ENCODE measurements at places on chromosomes 4 and X.

- DNase-seq = no peak
Observed at GRCh38 chr4:120158841-120159463, 92.3 kb upstream of the MAD2L1 start.

GRCh38 chrX:43646800-43647199 lies 9.3 kb upstream of the MAOA start:
- DNase-seq = peak; percentile 51

DNA sequence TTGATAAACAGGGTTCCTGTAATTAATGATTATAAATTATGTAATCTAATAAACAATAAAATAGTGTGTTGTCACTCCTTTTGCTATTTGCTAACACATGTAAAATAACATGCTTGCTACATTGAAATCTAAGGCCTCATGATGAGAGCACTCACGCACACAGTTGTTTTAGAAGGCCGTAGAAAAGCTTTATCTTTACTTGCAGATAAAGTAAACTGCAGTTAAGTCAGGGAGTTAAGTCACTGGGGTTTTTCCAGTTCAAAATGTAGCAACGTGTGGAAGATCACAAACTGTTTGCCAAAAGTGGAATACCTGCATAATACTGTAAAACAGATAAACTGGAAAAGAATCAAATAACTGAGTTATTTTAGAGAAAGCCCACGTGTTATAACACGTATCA lies 187.3 kb upstream of the PACRGL start:
- DNase-seq = no peak

DNA sequence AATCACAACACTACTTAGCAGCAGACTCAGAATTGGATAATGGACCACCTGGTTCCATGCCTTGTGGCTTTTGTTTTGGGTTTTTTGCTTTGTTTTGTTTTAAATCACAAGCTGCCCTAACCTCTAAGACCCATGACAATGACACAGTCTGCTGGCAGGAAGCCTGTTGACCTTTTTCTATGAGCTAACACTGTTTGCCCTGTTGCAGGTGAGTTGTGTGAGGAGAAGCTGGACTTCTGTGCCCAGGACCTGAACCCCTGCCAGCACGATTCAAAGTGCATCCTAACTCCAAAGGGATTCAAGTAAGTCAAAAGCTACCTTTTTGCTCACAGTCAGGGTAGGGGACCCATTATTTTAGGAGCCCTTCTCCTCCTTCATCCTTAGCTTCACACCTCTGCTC lies 110.8 kb upstream of the PACRGL start:
- peak; percentile 3 for DNase-seq

DNA sequence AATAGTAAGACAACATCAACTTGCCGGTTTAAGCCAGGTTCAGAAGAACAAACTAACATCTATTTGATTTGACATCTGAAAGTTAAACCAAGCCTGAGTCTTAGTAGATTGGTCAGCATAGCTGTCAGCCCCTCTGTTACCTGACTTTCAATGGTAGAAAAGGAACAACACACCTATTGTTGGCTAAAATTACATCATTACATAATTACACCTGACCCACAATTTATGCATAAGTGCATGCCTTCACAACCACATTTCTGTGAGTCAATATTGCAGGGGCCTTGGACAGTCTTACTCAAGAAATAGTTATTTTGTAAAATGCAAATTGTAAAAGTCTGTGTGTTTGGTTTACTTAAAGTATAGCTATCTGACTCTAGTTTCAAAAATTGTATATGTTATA lies 36.2 kb downstream of the EGFL6 start:
- no peak for DNase-seq

- peak; percentile 32 for DNase-seq
Observed at GRCh38 chr4:152431291-152431690, 104.6 kb downstream of the FBXW7 start.

DNA sequence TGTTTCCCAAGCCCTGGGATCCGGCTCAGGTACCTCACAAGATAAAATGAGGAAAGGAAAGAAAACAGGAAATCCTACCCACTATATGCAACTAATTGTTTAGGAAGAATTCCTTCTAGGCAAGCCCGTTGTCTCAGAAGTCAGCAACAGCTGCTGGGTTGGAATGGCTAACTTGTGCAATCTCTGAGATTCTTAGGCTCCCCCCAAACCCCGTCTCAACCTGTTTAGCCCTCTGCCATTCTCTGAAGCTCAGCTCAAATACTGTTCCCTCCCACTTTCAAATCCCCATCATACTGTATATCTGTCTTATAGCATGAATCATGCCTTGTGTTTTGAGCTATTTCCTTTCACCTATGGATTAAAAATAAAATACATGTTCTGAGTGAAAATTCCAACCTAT lies 28.9 kb downstream of the STARD8 start:
- no peak for DNase-seq

DNA sequence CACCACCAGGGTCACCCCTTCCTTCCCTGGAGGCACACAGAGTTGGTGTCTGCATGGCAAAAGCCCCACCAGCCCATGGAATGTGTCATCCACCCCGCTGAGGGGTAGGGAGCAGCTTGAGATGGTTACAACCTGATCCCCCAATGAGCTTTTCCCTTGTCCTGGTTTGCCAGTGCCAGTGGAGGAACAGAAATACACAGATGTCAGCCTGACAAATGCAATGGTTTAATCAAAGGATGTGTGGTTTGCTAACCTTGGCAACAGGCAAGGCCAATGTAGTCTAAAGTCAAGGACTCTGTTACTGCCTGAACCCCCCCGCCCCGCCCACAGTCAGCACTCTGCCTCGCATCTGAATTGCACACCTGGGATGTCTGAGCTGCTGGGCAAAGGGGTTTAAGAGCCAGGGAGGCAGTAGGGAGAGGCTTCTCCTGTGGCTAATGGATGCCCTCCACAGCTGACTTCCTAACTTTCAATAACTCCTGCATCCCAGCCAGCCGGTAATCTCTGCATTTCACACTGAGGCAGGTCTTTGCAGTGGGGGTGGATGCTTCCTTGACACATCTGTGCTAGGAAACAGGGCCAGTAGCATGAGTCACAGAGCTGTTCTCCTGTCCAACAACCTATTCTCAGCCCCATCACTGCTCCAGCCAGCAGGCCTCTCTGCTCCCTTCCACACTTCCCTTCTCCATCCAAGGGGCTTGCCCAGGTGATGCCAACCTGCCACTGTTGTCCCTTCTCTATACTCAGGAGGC lies 137.5 kb downstream of the AMMECR1 start:
- DNase-seq = no peak

- DNase-seq = no peak
Observed at GRCh38 chrX:96576368-96576767, 108.3 kb upstream of the DIAPH2 start.

- DNase-seq = no peak
Observed at GRCh38 chr4:21543514-21543913, 405.1 kb downstream of the KCNIP4 start.

Measured in small intestine (tissue), 16 donors.